ENCODE measurements at places on chromosomes 4 and X. TPM values are rescaled to one million over a fixed set of nuclear protein-coding genes. Genes with fewer than 3 reads are reported as not detected.

KCNE5 gene
- 1.9 TPM for total RNA-seq

SOWAHB gene
- not detected for total RNA-seq

DNA sequence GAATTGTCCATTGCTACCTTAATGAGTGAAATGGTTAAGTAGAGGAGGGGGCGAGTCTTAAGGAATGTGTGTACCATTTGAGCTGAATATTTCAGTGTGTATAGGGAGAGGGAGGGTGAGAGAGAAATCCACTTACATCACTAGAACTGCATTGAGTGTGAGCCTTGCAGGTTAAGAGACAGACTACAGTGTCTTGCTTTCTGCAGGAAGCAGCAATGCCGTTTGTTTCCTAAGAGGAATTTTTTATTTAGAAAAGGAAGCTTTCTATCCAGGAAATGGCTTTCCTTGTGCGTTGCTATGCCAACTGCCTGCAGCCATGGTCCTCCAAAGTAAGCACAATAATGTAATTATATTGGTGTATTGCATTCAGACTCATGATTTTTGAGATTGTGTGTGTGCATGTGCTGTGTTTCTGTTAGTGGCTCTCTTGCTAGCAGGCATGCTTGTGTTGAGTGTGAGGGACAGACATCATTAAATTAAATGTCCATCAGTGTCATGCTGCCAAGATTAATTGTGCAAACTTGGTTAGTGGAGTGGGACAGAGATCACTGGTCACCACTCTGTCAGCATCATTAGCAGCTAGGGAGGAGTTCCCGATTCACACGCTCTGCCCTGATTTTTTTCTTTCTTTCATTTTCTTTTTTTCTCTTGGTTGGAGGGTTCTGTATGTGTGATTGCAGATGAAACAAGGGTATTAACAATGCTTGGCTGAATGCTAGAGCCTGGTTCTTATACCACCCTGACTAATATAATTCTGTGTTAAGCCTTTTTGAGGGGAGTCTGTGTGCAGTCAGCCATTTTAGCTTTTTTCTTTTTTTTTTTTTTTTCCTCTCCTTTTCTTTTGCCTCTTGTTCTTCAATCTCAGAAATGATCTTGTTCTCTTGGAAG is 164.3 kb downstream of the RAPGEF2 start:
- no peak overlapping the region for H3K27ac ChIP-seq
- no peaks in the 10 kb centered on the region for H3K27me3 ChIP-seq
- H3K36me3 ChIP-seq, result peaks cover 5% of the 10 kb centered on the region
- DNase-seq, result no peak
- peaks cover 24% of the 10 kb centered on the region for H3K4me1 ChIP-seq

GRCh38 chr4:126753592-126753991 is 879.2 kb upstream of the INTU start:
- H3K27me3 ChIP-seq, result no peaks in the 10 kb centered on the region
- H3K4me1 ChIP-seq, result no peaks in the 10 kb centered on the region
- no peak overlapping the region for H3K4me3 ChIP-seq
- no peak overlapping the region for H3K27ac ChIP-seq
- DNase-seq, result no peak
- H3K36me3 ChIP-seq, result no peaks in the 10 kb centered on the region

GRCh38 chr4:1053080-1053661 is 41.7 kb downstream of the FGFRL1 start:
- no peaks in the 10 kb centered on the region for H3K36me3 ChIP-seq
- H3K4me1 ChIP-seq, result peaks cover 4% of the 10 kb centered on the region
- H3K27me3 ChIP-seq, result peaks cover 60% of the 10 kb centered on the region
- no peak for DNase-seq
- no peak overlapping the region for H3K27ac ChIP-seq

GRCh38 chr4:188262464-188262863 is 123.2 kb downstream of the TRIML1 start:
- no peaks in the 10 kb centered on the region for H3K4me1 ChIP-seq
- H3K4me3 ChIP-seq, result no peak overlapping the region
- H3K36me3 ChIP-seq, result peaks cover 2% of the 10 kb centered on the region
- no peaks in the 10 kb centered on the region for H3K27me3 ChIP-seq
- H3K27ac ChIP-seq, result no peak overlapping the region

DNA sequence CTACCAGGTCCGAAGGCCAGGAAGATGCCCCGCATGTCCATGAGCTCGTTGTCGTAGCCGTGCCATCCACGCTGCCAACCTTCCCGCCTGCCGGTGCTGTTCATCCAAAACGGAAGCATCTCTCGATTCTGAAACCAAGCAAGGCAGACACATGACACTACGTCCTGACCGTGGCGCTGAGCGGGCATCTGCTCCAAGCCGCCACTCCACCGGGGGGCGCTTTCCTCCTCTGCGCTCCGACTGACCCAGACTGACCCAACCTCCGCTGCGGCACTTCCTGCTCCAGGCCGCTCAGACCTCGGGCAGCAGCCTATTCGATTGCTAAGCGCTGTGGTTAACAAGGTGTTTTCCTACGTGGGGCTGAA is 120.5 kb downstream of the ENPP6 start:
- no peak overlapping the region for H3K4me3 ChIP-seq
- DNase-seq, result no peak
- no peaks in the 10 kb centered on the region for H3K27me3 ChIP-seq
- no peak overlapping the region for H3K27ac ChIP-seq
- H3K36me3 ChIP-seq, result no peaks in the 10 kb centered on the region
- H3K4me1 ChIP-seq, result no peaks in the 10 kb centered on the region

GRCh38 chrX:345020-345925 is 26.7 kb upstream of the GTPBP6 start:
- H3K27me3 ChIP-seq, result no peaks in the 10 kb centered on the region
- H3K36me3 ChIP-seq, result peaks cover 12% of the 10 kb centered on the region
- DNase-seq, result no peak
- H3K4me1 ChIP-seq, result peaks cover 19% of the 10 kb centered on the region

DNA sequence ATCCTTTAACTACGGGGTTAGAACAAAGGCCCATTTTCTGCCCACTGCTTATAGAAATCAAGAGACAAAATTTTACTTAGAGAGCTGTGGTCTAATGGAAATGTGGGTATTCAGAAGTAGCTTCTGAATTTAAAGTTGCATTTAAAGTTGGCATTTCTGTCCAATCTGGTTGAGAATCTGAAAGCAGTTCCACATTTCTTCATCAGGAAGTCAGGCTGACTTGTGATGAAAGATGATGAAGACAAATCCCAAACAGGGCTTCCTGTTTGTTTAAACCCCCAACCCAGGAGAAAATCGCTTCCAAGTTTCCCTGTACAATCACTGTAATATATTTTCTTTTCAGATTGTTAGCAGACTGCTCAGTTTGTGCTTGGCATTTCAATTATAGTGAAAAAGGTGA is 345.3 kb downstream of the SPRY1 start:
- H3K27ac ChIP-seq, result peak overlapping the region; percentile 79
- no peak for DNase-seq
- H3K4me3 ChIP-seq, result no peak overlapping the region
- H3K36me3 ChIP-seq, result peaks cover 3% of the 10 kb centered on the region
- peaks cover 38% of the 10 kb centered on the region for H3K4me1 ChIP-seq

- no peaks in the 10 kb centered on the region for H3K36me3 ChIP-seq
- no peaks in the 10 kb centered on the region for H3K27me3 ChIP-seq
- no peaks in the 10 kb centered on the region for H3K4me1 ChIP-seq
- no peak for DNase-seq
- H3K4me3 ChIP-seq, result no peak overlapping the region
These were observed 55.9 kb upstream of the RNF128 start for GRCh38 chrX:106670631-106671030.

GRCh38 chrX:14690553-14690952 is 161.2 kb downstream of the GLRA2 start:
- no peak overlapping the region for H3K4me3 ChIP-seq
- no peak overlapping the region for H3K27ac ChIP-seq
- peaks cover 5% of the 10 kb centered on the region for H3K4me1 ChIP-seq
- H3K36me3 ChIP-seq, result peaks cover 18% of the 10 kb centered on the region
- DNase-seq, result no peak
- no peaks in the 10 kb centered on the region for H3K27me3 ChIP-seq

All from neural crest cell (in vitro differentiated cells).